ENCODE measurements at places on chromosomes 12 and 14. TPM values are rescaled to one million over a fixed set of nuclear protein-coding genes. Genes with fewer than 3 reads are reported as not detected.

Gene RNF31
- total RNA-seq = 59.8 TPM

Gene TRIM9
- not detected for total RNA-seq

Gene ABCD2
- not detected for total RNA-seq

Gene IFNG-AS1
- total RNA-seq = not detected

Gene SLC10A1
- total RNA-seq = not detected

Gene CCER1
- total RNA-seq = not detected

Gene CNTN1
- total RNA-seq = not detected

Gene TSPAN19
- not detected for total RNA-seq

Gene ADCY4
- total RNA-seq = 26.8 TPM
